SHP77 (cell line): ENCODE measurements at places on chromosomes 11 and 22.

DNA sequence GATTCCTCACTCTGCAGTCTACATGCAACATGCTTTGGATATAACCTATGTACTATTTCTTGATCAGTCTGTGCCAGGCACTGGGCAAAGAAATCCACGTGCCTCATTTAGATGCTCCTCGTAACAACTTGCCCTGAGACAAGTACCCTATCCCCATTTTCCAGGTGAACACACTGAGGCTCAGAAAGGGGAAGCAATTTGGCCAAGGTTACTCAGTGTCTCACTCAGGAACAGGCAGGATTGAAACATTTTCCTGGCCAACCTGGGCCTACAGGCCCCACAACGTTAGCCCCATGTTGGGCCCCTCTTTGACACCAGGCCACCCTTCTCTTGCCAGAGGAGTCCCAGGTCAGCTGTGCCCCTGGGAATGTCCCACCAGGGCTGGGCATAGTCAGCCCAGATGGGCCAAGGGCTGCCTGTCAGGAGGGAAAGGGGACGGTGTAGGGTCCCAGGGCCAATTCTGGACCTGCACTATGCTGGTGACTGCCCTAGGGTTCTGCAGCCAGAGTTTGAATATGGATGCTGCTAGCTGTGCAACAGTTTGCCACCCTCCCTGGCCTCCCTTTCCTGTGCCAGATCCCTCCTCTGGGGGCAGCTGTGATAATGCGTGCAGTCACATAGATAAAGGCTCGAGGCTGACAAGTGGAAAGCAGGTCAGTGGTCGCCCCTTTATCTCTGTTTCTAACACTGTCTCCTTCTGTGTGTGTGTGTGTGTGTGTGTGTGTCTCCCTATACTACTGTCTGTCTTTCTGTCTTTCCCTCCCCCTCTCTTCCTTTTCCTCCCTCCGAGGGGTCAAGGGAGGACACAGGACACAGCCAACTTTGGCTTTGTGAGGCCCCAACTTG, 10.4 kb upstream of the EMID1 start:
- DNase-seq: no peak

GRCh38 chr11:26519469-26519868, 52.6 kb downstream of the MUC15 start:
- no peak for DNase-seq

DNA sequence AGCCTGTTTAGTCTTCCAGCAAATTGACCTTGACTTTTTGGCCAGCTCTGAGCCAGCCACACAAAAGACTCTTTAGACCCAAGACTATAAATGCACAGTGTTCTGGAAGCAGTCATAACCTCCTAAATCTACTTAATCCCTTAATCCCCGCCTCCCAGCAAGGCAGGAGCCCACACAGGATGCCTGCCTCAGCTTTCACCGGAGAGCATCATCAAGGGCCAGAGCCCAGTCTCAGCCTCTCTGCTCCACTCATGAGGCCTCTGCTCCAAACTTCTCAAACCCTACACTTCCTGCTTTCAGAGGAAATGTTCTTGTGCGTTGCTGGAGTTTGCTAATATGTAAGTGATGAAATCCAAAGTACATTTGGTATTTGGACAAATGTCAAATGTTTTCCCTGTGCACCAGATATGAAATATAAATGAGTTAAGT, 57.9 kb upstream of the FSHB start:
- no peak for DNase-seq

DNA sequence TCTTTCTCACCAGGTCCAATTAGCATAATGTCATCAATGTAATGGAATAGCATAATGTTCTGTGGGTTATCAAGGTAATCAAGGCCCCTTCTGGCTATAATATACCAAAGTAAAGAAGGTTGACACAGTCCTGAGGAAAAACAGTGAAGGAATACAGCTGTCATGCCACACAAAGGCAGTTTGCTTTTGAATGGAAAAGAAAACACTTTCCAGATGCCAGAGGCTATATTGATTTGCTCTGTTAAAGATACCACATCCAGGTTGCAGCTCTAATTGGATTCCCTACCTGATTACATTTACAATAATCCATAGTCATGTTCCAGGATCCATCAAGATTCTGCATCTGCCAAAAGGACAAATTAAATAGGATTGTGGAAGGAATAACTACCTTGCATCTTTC, 22.3 kb upstream of the CLPB start:
- DNase-seq: no peak

DNA sequence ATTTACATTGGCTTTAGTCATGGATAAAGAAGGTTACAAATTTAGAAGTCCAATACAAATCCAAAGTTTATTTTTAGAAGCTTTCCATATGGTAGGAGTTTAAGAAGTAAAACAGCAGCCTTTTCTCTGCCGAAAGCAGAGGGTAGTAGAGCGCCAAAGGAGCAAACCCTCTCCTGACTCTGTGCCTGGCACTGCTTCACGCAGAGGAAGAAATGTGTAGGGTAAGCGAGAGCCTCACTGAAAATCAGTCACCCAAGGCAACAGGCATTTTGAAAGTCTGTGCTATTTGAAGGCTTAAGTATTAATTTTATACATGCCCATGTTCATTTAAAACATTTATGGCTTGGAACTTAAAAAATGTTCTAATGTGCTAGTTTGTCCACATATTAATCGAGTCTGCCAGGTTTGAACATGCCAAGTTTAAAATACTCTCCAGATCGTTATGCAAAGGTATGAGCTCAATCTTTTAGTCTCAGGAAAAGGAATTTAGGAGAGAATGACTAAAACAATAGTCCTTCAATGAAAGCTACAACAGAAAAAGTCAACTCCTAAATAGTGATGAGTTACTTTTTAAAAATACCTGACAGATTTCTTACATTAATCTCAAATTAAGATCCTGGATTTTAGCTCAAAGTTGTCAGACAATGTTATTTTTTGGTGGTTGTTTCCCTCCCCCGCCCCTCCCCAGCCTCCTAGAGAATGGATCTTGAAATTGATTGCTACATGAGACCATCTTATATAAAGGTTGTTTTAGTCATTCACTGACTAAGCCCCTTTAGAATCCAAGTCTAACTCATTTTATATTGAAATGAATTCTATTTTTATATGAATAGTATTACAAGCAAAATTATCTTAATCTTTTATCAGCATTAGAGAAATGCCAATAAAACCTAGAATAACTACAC, 38.7 kb downstream of the MRTFA start:
- no peak for DNase-seq

- DNase-seq: no peak
Observed at GRCh38 chr11:94544646-94545263, 1.0 kb downstream of the FUT4 start.

- DNase-seq: no peak
Observed at GRCh38 chr11:109329716-109330115, 92.3 kb upstream of the C11orf87 start.

GRCh38 chr11:13962562-13963168, at the start of gene SPON1:
Gene SPON1 (plus strand): TSS chr11:13962723. CDS start chr11:13962905, 182 bp downstream.
- no peak for DNase-seq

DNA sequence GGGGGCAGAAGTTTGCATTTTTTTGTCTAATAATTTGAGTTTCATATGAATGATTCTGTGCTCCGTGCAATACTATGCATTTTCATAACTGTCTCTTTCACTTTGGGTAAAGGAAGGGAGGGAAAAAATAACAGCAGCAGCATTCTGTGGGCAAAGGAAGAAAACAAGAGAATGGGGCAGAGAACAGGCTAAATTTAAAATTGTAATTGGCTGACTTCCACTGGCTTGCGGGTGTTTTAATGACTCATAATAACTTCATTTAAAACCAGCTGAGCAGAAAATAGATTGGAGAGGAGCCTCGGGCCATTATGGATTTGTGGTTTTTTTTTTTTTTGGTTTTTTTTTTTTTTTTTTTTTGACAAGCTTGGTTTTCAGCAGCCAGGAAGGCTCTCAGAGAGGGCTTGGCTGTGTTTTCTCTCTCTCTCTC, 107.4 kb downstream of the ZBTB16 start:
- DNase-seq: no peak

DNA sequence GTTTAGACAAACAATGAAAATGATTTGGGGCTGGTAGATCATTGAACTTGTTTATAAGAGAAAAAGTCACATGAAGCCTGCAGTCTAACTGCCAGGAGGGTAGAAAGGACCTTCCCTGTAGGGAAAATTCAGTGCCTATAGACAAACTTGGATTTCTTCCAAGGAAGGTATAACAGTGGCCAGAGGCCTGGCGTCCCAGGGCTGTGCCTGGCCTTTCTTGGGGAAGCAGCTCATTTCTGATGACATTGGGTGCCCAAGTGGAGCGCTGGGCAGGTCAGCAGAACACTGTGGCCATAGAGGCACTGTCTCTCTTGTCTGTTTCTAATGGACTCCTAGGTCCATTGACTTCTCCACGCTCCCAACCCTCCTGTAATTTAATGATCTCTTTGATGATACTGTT, 6.6 kb upstream of the FXYD6 start:
- no peak for DNase-seq

GRCh38 chr11:1140642-1141490, 16.9 kb upstream of the MUC5AC start:
- no peak for DNase-seq

DNA sequence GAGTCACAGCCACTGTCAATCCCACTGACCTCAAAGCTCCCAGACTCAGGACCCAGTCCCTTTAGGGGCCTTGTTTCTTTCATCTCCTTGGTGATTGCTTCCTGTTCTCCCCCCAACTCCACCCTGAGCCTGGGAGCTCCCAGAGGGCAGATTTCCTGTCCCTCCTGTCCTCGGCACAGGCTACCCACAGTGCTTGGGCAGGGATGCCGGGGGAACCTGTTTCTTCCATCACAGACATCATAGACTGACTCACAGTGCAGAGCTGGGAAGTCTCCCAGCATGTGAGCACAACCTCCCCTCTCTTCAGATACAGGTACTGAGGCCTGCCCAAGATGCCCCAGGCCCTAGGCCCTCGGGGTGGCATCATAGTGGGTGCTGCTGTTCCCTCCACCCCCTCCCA, 16.6 kb downstream of the TRIM29 start:
- DNase-seq: no peak

DNA sequence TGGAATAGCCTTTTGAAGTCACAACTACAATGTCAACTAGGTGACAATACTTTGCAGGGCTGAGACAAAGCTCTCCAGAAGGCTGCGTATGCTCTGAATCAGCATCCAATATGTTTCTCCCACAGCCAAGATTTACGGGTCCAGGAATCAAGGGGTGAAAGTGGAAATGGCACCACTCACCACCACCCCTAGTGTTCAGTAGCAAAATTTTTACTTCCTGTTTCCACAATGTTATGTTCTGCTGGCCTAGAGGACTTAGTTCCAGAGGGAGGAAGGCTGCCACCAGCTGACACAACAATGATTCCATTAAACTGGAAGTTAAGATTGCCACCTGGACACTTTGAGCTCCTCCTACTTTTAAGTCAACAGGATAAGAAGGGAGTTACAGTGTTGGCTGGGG, 68.5 kb upstream of the MPEG1 start:
- DNase-seq: no peak

DNA sequence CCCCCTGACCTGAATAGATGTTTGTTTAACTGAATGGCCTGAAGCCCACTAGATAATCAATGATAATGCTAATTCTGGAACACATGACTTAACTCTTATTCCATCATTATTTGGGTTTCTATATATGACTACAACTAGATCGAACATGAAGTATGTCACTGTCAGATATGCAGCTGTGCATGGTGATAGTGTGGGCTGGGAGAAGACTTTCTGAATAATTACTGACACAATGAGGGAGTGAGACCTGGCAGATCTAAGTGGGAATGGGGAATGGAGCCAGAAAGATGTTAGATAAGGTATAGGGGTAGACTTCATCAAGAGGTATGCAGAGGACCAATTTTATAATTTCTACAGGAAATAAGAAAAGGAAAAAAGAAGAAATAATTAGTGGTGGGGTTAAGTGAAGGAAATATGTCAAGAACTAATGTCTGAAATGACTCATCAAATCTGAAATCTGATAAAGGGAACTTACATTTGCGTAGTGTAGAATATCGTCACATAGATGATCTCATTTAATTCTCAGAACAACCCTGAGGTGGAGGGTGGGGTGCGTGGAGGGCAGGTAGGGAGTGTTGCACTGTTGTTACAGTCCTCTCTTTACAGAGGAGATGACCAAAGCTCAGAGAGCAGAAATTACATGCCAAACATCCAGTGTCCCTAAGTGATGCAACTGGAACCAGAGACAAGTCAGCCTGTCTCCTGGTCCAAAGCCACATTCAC, 68.2 kb upstream of the EED start:
- DNase-seq: no peak

DNA sequence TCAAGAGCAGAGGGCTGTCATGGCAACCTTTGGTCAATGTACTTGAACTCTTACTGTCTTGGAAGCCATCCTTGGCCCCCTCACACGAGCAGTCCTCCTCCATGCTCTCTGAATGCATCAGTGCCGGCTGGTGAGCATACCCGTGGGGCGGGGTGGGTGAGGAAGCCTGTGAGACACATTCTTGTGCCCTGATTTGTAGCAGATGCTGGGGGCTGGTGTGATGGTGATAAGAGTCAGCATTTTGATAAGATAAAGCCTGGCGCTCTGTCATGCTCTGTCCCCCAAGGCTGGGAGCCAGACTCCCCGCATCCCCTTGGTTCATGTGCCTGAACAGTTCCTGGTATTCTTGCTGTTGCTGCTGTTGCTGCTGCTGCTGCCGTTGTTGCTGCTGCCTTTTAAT, 20.5 kb upstream of the APOA1 start:
- DNase-seq: no peak

GRCh38 chr11:75664389-75664788, 4.4 kb downstream of the MAP6 start:
- DNase-seq: no peak

DNA sequence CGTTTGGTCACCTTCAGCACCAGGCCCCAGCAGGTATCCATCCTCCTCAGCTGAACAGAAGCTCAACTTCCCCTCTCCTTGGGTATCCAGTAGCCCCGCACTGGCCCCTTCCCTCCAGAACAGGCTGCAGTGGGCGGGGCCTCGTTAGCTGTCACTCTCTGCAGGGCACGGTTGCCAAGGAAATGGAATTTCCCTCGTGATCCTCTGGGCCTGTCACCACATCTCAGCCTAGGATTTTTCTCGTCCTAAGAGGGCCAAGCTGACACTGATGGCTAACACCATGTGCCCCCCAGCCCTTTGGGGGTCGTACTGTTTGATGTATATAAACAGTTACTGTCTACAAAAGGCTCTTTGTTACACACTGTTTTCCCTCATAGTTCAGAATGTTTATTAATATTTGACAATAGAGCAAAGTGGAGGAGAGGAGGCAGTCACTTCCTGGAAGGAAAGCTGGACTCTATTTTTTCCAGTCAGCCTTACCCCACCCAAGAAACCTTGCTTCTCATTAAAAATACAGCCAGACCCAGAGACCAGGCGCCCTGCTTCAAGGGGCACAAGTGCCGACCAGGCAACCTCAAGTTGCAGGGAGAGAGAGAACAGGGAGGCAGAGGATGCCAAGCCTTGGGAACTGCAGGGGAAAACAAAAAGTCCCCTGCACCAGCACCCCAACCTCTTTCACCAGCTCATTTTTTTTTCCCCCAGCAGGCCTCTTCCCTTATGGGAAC, 44.5 kb downstream of the FEZ1 start:
- DNase-seq: no peak
